Fibroblast of villous mesenchyme (primary cell): ENCODE measurements at places on chromosomes 2 and 18. TPM values are rescaled to one million over a fixed set of nuclear protein-coding genes. Genes with fewer than 3 reads are reported as not detected.

YES1 gene
- total RNA-seq = 87.7 and 99.2 TPM in 2 replicates

SDC1 gene
- total RNA-seq = 68.0 and 110 TPM in 2 replicates

ACMSD gene
- not detected in 2 replicates for total RNA-seq

RALB gene
- total RNA-seq = 35.1 and 66.9 TPM in 2 replicates
